ENCODE measurements at places on chromosomes 12 and 14.
A peak's percentile ranks its signal among the peaks of the same experiment; 100 is the strongest.

DNA sequence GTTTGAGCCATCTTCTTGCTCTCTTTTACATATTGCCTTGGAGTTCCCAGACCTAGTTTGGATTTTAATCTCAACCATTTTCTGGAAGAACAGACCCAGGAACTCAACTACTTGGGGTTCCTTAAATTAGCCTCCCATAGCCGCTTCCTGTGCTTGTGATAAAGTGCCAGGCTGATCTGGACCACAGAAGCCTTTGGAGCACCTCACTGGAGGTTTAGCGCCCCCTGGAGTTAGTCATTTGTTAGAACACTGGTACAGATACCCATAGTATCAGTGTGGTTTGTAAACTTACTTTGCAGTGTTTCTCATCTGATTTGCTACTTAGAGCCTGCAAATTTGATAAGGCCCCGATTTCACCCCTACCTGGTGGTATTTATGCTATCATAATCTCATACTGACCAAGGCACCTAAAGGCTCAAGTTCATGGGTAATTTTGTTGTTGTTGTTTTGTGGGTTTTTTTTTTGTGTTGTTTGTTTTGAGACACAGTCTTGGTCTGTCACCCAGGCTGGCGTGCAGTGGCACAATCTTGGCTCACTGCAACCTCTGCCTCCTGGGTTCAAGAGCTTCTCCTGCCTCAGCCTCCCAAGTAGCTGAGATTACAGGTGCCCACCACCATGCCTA, 3.7 kb downstream of the UNC119B start:
- peak; percentile 72 for DNase-seq

- DNase-seq: no peak
These were observed 473.1 kb downstream of the PDZRN4 start for GRCh38 chr12:41661141-41661765.

DNA sequence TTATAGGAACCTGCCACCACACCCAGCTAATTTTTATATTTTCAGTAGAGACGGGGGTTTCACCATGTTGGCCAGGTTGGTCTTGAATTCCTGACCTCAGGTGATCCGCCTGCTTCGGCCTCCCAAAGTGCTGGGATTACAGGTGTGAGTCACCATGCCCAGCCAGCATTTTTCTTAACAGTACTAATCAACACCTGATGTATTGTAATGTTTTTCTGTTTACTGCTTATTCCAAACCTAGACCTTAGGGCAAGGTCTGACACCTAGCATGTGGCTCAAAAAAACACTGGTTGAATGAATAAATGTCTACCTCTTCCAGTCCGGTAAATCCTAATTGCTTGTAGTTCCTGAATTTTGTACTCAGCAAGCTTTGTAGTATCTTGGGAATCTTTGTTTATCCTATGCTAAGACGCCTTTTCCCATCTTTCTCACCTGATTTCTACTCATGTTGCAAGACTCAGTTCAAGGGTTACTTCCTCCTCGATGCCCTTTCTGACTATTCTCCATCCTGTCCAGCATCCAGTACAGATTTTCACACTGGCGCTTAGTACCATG, 2.8 kb downstream of the PAN2 start:
- DNase-seq: no peak

DNA sequence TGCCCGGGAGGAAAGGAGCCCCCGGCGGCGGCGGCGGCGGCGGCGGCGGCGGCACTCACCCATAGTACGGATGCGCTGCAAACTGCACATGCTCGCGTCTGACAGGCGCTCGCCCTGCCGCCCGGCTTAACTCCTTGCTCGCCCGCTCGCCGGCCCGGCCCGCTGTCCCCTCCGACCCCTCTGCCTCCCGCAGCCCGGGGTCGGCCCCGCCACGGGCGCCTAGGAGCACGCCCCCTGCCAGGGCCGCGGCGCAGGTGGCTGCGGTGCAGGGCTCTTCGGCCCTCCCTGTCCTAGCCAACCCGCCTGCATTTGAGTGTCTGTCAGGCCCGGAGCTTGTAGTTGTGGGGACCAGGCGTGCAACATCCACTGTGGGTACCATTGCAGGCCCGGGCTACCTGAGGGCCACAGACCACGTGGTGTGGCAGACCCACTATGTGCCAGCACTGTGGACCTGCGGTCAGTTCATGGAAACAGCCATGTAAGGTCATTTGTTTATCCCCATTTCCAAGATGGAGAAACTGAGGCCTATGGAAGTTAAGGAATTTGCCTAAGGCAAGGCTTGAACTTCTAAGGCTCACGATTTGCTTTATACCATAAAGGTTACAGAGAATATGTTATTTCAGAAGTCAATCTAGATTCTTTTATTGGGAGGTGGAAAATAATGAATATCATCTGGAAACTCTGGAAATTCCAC, 17.6 kb upstream of the PLEKHH1 start:
- no peak for DNase-seq

DNA sequence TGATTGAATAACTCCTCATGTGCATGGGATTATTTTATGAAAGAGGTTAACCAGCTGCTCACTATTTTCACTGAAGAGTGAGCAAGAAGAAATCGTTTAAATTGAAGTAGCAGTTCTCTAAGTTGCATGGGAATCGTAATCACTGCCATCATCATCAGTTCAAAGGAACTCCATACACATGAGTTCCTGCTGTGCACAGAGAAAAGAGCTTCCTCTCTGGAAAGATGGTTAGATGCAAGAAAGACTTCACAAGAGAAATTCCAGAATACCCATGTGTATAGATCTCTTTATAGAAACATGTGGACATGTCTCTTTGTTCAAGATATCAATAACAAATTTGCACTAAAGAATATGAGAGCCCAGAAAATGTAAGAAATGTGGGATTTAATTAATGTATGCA, 291.3 kb downstream of the PDZRN4 start:
- no peak for DNase-seq

DNA sequence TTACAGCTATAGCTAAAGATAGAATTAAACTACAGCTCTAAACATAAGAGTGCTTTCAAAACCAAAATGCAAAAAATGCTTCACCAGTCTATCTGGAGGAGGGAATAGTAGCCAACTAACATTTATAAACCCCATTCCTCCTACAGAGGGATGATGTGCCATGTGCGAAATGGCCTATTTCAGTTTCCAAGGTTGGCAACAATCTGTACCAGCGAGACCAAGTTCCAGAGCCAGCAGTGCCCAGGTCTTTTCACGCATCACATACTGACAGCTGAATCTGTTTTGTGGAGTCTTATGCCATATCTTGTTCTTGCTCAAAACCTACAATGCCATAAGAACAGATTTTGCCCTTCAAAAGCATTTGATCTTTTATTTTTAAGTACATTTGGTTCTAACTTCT, 24.5 kb downstream of the NELL2 start:
- DNase-seq: no peak

- DNase-seq: no peak
These were observed 194.0 kb downstream of the ZFP36L1 start for GRCh38 chr14:68598621-68599447.

GRCh38 chr14:38500125-38500524, 244.2 kb upstream of the CLEC14A start:
- DNase-seq: no peak

GRCh38 chr14:83520837-83521236, 1987.2 kb upstream of the SEL1L start:
- no peak for DNase-seq

DNA sequence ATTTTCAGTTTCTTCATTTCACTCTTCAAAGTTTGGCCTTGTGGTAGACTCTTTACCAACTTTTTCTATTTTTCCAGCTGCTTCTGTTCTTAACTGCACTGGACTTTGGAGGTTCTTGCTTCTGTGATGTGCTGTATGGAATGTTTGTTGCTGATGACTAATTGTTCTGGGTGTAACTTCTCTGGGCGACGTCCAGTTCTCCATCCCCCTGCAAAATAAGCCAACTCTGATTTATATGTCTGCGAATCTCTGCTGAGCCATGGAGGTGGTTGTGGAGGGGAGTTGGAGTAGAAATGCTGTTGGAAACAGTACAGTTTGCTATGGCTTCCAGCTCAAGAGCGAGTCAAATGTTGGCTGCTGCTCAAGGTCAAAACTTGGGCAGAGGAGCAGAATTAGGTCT, 113.9 kb upstream of the DYRK2 start:
- no peak for DNase-seq

DNA sequence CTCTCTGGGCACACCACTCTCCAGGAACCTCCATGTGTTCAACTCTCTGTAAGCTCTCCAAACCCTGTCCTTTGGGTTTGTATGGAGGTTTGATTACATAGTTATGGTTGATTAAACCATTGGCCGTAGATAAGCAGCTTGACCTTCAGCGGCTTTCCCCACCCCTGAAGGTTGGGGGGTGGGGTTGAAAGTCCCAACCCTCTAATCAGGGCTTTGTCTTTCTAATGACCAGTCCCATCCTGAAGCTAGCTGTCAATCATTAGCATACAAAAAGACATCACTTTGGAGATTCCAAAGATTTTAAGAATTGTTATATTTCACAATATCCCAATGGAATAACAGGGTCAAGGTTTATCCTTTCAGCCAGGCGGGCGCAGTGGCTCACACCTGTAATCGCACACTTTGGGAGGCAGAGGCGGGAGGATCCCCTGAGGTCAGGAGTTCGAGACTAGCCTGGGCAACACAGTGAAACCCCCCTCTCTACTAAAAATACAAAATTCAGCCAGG, 8.4 kb downstream of the FAM186A start:
- no peak for DNase-seq

DNA sequence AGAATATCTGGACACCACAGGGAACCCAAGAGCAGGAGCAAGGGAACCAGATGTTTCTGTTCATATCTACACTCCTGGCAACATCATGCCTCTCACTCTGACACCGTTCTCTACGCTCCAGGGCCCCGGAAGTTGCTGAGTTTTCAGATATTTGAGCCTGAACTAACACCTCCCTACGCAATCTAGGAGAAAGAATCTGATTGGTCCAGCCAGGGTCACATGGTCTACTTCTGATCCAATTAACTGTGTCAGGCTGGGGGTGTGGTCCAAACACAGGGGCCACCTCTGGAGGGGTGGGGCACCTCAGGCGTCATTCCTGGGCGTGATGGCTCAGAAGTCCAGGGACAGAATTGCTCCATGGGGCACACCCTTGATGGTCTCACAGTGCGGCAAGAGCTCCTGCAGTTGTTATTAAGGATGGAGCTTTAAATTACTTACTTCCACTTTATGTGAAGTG, 165.5 kb downstream of the PTPN11 start:
- DNase-seq: no peak

Measured in CD8-positive, alpha-beta memory T cell (primary cell).